EL (cell line): ENCODE measurements at places on chromosomes 7 and 10.

DNA sequence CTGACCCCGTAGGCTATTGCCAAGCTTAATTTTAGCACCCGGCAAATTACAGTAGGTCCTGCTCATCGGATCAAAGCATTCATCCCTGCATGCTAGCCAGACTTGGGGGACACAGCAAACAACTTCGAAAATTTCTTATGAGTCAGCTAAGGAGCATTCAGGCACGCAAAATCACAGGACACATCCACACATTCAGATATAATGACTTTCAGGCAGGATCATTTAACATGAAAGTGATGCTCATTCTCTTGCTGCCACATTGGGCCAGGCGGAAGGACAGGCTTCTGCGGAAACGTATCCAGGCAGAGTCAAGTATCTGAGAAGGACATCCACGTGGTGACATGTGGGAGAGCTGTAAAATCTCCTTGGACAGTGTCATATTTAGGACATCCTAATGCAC lies 474.0 kb upstream of the NRP1 start:
- DNase-seq = peak; percentile 62

DNA sequence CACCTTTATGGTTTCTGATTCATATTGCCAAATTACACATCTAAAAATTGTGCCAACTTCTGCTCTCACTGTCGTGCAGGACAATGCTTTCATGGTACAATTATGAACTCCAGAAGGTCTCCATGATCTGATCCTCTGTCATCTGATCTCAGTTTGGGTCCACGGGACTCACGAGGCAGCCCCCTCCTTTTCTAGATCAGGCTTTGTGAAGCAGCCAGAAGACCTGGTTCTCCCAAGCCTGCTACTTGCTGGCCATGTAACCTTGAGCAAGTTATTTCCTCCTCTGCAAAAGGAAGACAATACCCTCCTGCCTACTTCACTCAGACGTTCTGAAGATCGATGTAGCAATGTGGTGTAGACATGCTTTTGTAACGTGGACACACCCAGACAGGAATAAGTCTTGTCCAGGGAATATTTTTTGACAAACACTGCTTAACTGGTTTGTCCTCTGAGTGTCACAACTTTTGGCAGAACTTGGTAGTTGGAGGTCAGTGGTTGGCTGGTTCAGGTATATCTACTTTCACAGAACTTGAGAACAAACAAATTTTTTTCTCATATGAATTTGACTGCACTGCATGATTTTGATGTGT lies 19.6 kb downstream of the CALML3 start:
- no peak for DNase-seq

GRCh38 chr7:65992526-65992925 lies 10.5 kb upstream of the GUSB start:
- no peak for DNase-seq

DNA sequence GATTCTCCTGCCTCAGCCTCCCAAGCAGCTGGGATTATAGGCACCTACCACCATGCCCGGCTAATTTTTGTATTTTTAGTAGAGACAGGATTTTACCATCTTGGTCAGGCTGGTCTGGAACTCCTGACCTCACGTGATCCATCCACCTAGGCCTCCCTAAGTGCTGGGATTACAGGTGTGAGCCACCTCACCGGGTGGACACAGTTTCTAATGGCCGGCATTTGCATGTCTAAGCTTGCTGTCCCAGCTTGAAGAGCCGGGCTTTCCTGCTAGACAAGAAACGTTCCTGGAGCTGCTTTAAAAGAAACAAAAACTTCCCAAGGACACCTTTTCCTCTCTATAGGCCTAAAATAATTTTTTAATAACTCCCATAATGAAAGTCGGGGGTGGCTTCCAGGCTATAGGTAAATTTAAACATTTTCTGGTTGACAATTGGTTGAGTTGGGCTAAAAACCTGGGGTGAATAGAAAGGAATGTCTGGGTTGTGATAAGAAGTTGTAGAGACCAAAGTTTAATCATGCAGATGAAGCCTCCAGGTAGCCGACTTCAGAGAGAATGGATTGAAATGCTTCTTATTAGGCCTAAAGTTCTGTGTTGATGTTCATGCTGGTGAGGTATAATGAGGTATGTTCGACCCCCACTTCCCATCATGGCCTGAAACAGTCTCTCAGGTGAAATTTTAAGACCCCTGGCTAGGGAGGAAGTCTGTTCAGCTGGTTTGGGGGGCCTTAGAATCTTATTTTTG lies 8.8 kb downstream of the ACADSB start:
- no peak for DNase-seq

- no peak for DNase-seq
Observed at GRCh38 chr7:70577078-70577477, 554.9 kb upstream of the GALNT17 start.

DNA sequence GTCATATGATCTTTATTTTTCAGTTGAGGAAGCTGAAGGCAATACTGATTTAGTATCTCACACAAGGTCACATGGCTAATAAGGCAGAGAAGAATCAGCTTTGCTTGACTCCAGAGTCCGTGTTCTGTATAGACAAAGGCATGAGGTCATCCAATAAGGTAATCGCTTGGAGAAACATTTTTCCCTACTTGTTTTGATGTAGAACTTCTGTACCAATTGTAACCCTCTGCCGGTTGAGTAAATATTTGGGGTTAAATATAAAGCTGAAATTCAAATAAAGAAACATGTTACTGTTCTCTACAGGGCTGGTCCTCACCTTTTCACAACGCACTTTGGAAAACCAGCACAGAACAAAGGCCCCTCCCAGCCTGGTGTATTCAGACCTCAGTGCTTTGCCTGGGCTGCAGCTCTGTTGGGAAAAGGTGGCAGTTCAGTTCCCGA lies 83.0 kb upstream of the INSYN2A start:
- DNase-seq = no peak

DNA sequence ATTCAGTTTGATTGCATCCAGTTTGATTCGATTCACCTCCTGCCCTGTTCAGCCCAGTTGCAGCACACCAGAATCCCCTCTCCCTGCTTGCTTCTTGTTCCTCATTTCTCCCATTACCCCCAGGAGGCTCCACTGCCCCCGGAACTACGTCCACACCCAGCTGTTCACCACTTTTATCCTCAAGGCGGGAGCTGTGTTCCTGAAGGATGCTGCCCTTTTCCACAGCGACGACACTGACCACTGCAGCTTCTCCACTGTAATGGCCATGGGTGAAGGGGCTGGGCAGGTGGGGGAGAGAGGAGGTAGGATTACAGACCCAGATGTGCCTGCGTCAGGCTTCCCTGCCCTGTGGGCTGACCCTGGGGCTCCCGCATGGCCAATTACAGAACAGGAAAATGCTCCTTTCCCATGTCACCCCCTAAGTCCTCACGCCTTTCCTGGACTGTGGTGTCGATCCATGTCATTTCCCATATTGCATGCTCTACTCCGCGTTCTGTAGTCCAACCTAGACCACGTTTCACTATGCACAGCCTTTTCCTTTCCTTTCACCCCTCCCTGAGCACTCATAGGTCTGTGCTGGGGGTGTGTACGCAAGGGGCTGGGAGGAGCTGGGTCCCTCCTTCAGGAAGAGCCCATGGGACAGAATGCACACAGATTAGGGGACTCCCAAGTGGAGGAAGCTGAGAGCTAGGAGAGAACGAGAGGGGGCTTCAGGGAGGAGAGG lies 8.2 kb downstream of the GHRHR start:
- DNase-seq = no peak

DNA sequence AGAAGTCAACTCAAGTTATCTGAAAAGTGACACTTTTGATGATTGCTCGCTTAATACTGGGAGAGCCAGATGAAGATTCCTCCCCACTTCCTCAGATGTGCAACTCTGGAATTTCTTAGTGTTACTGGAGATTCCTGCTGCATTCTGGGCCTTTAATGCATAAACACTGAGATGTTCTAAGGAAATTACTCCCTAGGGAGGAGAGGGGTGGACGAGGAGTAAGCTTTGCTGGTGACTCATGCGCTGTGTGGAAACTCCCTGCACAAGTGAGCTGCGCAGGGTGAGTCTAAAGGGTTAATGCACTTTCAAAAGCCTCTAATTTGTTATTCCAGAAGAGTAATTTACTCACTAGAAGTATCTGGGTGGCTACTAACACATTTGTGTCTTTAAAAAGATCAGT lies 46.3 kb downstream of the EGFR start:
- DNase-seq = peak; percentile 98

- peak; percentile 78 for DNase-seq
Observed at GRCh38 chr7:150378115-150378852, 846 bp upstream of the ZNF775 start.

- DNase-seq = peak; percentile 57
Observed at GRCh38 chr10:106565546-106565945, 599.0 kb downstream of the SORCS1 start.

- DNase-seq = no peak
Observed at GRCh38 chr10:11594589-11595394, 16.7 kb downstream of the USP6NL start.

- no peak for DNase-seq
Observed at GRCh38 chr10:662223-662605, 27.3 kb downstream of the DIP2C start.

- no peak for DNase-seq
Observed at GRCh38 chr10:48604039-48604990, 558 bp downstream of the ARHGAP22 start.

DNA sequence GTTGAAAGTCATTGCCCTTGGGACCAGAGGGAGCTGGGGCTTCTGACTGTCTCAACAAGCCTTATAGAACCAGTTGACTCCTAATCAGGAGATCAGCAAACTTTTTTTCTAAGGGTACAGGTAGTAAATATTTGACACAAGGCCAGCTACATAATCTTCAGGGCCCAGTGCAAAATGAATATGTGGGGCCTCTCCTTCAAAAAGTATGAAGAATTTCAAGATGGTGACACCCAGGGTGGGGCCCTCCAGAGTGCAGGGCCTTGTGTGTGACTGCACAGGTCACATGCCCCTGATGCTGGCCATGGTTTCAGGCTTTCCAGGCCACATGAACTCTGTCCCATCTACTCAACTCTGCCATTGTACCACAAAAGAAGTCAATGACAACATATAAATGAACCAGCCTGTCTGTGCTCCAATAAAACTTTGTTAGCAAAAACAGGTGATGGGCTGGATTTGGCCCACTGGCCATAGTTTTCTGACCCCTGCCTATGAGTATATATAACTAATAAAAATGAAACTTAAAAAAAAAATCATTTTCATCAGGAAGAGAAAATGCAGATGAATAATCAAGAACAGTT lies 6.1 kb downstream of the MMRN2 start:
- DNase-seq = no peak

GRCh38 chr7:141227454-141227853 lies 153.6 kb downstream of the TMEM178B start:
- no peak for DNase-seq

GRCh38 chr10:34161777-34162370 lies 653.2 kb downstream of the PARD3 start:
- DNase-seq = no peak

GRCh38 chr7:155618708-155619633 lies 25.5 kb upstream of the RBM33 start:
- DNase-seq = peak; percentile 65
